ENCODE measurements at places on chromosomes 5 and 9.

DNA sequence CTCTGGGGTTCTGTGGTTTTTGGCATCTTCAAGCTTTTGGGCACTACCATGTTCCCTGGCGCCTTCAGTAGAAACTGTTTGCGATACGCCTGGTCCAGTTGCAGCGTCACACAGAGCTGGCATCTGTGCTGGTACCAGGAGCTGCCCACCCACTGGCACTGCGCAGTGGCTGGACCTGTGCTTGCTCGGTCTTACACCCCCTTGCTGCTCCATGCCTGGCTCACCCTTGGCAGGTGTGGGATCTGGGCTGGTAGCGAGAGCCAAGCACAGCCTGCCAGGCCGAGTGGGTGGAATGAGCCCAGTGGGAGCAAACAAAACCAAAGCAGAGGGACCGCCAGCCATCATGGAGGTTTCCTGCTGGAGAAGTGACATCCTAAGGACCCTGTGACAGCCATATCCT is 170.2 kb upstream of the IRX2 start:
- no peak for DNase-seq

GRCh38 chr5:62649476-62650113 is 71.0 kb downstream of the LRRC70 start:
- no peak for DNase-seq

GRCh38 chr9:26802921-26803320 is 89.7 kb downstream of the CAAP1 start:
- no peak for DNase-seq

DNA sequence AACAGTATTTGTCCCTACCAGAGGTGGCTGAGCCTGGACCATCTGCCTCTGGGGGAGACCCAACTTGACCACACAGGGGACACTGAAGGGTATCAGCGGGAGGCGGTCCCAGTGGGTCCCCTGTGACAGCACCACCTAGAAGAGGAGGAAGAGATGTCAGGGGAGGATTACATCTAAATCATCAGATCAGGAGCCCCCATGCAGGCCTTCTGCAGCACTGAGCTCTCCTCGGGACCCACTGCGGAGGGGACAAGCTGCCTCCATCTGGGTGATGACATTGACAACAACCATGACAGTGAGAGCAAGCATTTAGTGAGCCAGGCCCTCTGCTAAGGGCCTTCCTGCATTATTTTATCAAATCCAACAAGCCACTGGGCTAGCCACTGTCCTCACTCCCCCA is 12.3 kb downstream of the ORM2 start:
- no peak for DNase-seq

DNA sequence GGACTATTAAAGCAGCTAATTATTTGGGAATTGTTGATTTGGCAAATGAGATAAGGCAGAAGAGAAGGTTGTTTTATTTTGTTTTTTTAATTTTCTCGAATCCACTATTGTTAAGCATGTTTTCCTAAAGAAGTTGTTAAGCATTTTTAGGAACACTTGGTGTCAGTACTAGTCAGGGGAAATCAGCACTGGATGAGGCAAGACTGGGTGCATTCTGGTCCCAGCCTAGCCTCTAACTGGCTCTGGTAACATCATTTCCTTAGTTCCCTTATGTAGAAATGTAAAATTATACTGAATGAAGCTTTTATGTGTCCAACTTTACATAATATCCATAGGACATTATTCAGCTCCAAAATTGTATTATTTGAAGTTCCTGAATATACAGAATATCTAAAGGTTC is 196.1 kb downstream of the PCSK5 start:
- no peak for DNase-seq

Data from activated T-cell treated with anti-CD3 and anti-CD28 coated beads for 1 hour (primary cell).